ENCODE measurements at places on chromosomes 7 and 10.
A peak's percentile ranks its signal among the peaks of the same experiment; 100 is the strongest.

DNA sequence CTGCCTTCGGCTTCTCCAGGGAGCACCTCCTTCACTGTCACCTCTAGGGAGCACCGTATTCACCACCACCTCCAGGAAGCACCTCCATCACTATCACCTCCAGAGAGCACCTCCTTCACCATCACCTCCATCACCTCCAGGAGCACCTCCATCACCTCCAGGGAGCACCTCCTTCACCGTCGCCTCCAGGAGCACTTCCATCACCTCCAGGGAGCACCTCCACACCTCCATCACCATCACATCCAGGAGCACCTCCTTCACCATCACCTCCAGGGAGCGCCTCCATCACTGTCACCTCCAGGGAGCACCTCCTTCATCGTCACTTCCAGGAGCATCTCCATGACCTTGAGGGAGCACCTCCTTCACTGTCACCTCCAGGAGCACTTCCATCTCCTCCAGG lies 102.3 kb downstream of the DNAJB6 start:
- DNase-seq = no peak

GRCh38 chr7:142581341-142581740 lies 167.9 kb upstream of the PRSS1 start:
- peak; percentile 89 for DNase-seq

GRCh38 chr10:547591-548081 lies 141.8 kb downstream of the DIP2C start:
- no peak for DNase-seq

DNA sequence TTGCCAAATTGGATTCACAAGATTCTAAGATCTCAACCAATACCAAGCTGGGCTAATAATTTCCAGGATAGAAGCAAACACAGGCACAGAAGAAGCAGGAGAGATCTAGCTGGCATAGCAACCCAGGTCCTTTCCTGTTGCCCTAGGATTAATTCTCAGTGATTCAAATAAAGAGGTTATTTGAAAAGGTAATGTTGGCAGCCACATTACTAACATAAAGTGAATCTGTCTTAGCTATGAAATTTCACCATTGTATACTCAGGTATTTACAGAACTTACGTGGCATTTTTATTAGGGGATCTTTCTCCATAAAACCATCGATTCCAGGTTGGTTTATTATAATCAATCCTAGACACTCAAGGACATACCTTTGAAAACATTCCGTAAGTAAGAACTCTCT lies 379.3 kb upstream of the POM121L12 start:
- no peak for DNase-seq

DNA sequence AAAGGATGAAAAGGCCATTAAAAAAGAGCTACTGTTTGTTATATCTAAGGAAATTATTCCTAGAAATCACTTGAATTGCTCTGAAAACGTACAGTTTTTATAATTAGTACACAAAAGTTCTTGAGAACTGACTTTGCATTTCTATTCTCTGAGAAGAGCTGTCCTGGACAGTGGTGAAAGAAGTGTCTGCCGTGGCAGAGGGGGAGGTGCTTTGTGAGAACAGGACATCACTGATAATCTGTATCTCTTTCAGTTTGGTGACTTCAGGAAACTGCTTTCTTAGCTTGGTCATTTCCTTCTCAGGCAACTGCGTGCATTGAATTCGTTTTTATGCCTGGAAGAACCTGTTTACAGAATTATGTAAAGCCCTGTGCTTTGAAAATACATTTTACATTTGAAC lies 52.1 kb downstream of the POLL start:
- no peak for DNase-seq

GRCh38 chr10:58700591-58700990 lies 187.9 kb downstream of the BICC1 start:
- DNase-seq = no peak

DNA sequence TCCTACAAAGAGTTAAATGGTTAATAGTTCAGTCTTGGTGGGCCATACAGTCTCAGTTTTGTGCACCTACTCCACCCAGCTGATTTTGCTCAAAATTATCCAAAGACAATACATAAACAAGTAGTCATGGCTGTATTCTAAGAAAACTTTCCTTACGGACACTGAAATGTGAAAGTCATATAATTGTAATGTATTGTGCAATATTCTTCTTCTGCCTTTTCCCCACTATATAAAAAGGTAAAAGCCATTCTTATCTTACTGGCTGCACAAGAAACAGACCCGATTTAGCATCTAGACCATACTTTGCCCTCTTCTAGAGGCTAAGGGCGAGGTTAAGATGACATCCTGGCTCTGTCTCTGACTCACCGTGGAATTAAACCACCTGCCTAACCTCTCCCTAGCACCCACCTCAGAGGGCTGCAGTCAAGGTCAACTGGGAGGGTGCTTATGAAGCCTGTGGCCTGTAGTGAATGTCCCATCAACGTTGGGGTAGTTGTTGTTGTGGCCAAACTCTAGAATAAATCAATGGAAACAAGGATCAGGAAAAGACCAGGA lies 63.8 kb upstream of the DOCK1 start:
- DNase-seq = no peak

- peak; percentile 69 for DNase-seq
Observed at GRCh38 chr7:1176891-1177373, 16.9 kb upstream of the ZFAND2A start.

DNA sequence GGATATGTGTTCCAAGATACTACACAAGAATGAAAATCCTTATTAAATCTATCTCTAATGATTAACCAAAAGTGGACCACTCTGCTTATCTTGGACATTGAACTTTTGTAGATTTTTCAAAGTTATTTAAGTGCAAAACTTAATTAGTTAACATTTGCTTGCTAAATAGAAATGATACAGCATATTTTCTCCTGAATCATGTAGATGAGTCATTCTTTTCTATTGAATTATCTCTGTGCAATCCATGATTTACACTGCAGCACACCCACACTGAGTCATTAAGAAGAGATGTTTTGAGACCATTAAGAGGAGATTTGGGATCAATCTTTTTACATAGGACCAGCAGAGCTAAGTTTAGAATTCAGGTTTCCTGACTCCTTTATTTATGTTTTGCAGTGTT lies 6.6 kb upstream of the ABCC2 start:
- peak; percentile 82 for DNase-seq

DNA sequence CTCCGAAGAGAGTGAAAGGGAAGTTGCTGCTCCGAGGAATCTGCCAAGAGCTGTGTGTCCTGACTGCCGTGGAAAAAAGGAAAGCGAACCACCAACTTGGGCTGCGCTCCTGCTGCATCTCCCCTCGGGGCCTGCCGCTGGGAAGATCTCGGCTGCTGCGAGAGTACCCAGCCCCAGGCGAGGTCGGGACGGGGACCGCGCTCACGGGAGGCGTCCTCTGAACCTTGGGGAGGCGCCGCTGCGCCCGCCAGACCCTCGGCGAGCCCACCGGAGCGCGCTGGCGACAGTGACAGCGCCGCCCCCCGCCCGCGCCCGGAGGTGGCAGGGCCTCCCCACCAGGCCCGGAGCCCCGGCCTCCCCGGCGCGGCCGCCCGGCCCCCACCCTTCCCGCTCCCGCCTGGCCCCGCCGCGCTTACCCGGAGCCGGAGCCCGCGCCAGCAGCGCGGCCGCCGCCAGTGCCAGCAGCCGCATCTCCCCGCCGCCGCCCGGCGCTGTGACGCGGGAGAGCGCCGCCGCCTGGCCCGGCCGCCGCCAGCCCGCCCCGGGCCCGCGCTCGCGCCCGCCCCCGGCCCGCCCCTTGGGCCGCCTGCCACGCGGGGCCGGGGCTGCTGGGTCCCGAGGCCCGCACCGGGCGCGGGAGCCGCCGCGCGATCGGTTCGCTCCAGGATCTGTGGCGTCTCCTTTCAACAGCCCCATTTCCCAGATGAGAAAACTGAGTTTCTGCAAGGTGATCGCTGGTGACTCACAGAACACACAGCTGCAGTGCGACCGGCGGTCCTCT lies at the start of gene VSTM4:
VSTM4 (minus strand) TSS at position 508 of the 781 bp plus-strand sequence; CDS start at position 471, 37 bp downstream.
- DNase-seq = no peak

- no peak for DNase-seq
Observed at GRCh38 chr7:7639421-7639820, 1.1 kb upstream of the UMAD1 start.
